ENCODE measurements at places on chromosomes 2 and 18. TPM values are rescaled to one million over a fixed set of nuclear protein-coding genes. Genes with fewer than 3 reads are reported as not detected.

The RAD51AP2 gene
- total RNA-seq = not detected

The KATNAL2 gene
- 10.4 TPM for total RNA-seq

The RNPEPL1 gene
- 12.7 TPM for total RNA-seq

The GPR17 gene
- not detected for total RNA-seq

The CPO gene
- total RNA-seq = not detected
